ENCODE measurements at places on chromosomes 3 and 15.
A peak's percentile ranks its signal among the peaks of the same experiment; 100 is the strongest.

DNA sequence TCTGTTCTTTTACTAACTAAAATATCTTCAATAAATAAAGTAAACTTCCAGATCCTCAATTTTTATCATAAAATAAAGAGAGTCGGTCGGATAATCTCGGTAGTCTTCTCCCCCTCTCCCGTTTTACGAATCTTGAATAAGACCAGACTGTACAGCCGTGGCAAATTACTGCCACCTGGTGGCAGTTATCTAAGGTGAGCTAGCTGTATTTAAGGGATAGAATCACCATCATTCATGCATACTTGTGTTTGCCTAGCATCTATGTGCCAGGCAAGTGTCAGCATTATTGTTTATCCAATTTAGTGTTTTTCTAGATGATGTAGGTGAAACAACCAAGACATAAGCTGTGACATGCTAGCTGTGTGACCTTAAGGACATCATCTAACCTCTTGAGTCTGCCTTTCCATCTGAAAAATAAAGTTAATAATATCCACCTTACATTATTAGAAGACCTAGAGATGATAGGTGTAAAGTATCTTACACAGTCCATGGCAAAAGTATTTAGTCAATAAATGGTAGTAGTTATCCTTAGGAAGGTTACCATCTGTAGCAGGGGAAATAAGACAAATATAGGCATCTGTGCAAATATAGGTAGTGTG, 21.3 kb downstream of the DUT start:
- DNase-seq, result peak; percentile 71

DNA sequence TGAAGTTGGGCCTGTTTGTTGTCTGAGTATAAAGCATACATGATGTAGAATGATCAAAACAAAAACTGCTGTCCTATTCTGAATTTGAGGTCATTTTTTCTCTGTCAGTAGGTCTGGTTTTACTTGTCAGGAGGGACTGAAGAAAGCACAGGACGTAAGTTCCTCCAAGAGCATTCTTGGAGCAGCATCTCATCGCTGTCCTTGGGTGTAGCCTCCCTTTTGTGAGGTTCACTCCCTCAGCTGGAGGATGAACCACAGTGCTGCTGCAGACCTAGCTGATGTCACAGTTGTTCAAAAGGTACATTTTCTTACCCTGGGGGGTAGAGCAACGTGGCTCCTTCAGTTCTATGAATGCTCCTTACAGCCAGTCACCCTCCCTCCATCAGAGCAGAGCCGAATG, 490.0 kb upstream of the TBL1XR1 start:
- DNase-seq, result no peak

- no peak for DNase-seq
Observed at GRCh38 chr3:54188176-54188791, 65.9 kb downstream of the CACNA2D3 start.

DNA sequence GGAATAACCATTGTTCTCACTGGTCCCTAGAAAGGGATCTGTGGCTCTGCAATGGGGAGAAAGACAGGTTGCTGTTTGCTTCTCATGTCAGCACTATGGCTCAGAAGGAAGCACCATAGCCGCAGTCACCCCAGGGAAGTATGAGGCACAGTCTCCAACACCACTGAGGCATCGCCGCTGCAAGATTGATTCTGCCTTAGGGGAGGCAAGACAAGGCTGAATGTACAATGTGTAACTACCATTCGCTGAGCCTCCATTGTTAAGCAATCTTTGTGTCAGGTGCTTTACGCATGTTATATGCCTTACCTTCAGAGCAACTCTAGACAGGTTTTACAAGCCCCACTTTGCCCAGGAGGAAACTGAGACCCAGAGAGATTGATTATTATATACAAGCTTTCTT, 100.7 kb upstream of the KCNMB2 start:
- DNase-seq, result no peak

- DNase-seq, result no peak
Observed at GRCh38 chr3:183266454-183266853, 13.4 kb downstream of the B3GNT5 start.

DNA sequence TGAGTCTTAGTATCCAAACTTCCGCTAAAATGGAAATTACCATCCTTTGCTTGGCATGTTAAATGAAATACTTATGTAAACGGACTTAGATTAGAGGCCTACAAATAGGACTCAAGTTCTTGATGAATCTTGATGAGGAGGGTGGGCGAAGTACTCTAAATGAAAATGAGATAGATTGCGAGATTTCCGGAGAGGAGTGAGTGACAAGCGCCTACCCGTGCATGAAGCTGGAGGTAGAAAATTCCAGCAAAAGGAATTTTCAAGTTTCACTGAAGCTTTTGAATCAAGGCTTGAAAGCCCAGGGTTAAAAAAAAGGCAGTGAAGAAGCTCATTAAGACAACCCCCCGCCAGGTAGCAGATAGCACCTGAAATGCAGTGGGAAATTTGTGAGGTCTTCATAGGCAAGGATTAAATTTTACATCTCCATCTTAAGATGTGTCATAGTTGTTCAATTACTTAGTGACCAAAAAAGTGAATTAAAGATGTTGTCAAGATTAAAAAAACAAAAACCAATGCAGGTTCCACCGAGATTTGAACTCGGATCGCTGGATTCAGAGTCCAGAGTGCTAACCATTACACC, 655 bp upstream of the RAB11A start:
- no peak for DNase-seq

DNA sequence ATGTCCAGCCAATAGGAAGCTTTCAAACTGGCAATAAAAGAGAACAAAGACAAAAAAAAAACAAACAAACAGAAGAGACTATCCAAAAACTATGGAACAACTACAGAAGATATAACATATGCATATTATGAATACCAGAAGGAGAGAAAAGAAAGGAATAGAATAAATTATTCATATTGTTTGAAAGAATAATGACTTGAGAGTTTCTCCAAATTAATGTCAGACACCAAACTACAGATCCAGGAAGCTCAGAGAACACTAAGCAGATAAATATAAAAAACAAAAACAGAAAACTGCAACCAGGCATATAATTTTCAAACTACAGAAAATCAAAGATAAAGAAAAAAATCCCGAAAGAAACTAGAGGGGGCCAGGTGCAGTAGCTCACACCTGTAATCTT, 34.1 kb upstream of the AP3B2 start:
- DNase-seq, result no peak

DNA sequence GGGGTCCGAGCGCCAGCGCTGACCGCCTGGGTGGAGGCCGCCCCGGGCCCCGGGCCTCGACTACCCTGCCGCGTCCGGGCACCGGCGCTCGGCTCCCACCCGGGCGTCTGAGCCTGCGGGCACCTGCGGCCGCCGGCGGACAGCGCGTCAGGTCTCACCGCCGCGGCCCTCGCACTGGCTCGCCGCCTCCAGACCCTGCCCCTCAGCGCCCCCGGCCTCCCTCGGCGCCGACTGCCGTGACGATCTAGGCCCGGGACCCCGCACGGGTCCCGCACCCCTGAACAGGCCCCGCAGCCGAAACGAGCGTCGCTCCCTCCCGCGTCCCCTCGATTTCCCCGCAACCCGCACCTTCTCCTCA, 297 bp downstream of the PRC1 start:
- no peak for DNase-seq

DNA sequence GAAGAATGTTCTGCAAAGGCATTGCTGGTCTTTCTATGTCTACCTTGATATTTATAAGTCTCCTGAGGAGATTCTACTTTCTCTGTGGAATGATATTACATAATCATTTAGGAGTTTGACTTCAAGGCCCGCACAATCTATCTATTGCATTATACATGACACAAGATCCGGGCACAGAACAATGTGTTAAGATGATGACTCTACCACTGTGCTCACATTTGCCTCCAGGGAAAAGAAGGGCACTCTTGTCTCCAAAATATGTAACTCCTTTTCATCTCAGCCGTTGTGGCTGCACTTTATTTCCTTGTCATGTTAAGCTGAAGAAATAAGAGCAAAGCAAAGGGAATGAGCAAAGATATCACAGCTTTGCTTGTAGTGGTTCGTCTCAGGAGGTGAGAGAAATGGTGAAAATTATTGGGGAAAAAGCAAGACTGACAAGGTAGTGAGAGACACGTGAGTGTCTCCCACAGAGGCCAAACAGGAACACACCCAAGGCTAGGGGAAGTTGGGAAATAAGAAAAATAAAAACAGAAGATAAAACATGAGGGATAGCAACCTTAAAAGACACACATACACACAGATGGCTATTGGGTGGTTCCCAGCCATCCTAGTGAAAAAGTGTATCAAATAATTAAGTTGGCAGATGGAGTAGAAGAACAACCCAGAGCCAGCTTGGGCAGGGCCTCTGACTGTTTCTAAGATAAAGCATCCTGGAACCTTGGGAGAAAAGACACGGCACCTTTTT, 184.3 kb downstream of the P3H2 start:
- no peak for DNase-seq

DNA sequence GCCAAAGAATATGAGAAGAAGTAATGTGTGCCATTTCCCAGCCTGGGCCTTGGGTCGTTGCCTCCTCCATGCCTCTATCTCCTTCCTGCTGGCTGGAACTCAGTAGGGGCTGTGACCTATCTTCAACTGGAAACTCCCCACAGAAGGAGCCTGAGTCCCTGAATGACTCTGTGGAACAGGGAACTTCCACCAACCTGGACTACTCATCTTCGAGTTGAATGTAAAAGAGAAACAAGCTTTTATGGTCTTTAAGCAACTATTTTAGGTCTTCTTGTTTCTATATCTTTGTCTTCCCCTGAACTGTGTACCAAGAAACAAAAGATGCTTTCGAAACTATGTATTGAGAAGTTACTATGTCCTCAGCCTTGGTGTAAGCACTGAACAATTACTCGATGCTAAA, 355.3 kb upstream of the NR2F2 start:
- DNase-seq, result no peak

DNA sequence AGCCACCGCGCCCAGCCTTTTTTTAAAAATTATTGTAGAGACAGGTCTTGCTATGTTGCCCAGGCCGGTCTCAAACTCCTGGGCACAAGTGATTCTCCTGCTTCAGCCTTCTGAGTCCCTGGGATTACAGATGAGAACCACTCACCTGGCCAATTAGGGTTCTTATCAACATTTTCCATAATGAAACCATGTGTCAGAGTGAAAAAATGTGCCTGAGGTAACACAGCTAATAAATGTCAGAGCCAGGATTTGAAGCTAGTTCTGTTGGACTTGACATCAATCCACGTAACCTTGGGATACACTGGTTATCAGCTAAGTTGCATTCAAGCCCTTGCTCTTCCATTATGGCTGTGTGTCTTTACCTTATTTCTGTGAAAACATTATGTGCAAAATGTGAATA, 29.1 kb downstream of the CHST14 start:
- DNase-seq, result no peak

- peak; percentile 76 for DNase-seq
Observed at GRCh38 chr3:186931532-186932280, 1.4 kb downstream of the ST6GAL1 start.

DNA sequence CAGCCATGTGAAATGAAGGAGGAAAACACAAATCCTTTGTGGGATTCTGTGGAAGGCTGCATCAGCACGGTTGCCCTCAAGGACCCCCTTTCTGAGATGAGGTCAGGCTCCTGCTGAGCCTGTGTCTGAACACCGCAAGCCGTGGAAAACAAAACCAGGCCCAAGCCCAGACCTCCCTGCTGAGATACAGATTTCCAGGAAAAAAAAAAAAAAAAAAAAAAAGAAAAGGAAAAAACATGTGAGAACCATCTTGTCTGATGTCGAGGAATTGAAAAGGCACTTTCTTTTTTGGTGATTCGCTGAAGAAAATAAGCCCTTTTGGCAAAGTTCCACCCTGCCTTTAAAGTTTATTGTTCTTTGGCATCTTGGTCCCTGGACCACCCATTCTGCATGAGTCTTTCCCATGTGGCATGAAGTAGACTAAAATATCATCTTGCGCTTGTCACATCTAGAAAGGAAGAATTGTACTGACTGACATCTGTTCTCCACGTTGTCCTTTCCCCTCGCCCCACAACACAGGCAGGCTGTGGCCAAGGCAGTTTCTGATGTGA, 117.6 kb downstream of the CHST2 start:
- DNase-seq, result no peak

GRCh38 chr3:4906107-4906621, 73.1 kb upstream of the BHLHE40 start:
- peak; percentile 65 for DNase-seq

- DNase-seq, result no peak
Observed at GRCh38 chr3:53705774-53706173, 140.4 kb downstream of the CHDH start.

GRCh38 chr3:171753665-171754408, 56.4 kb downstream of the PLD1 start:
- DNase-seq, result peak; percentile 80
